ENCODE measurements at places on chromosomes 12 and 14.

- DNase-seq, result no peak
These were observed 1551.5 kb upstream of the SEL1L start for GRCh38 chr14:83085136-83085535.

DNA sequence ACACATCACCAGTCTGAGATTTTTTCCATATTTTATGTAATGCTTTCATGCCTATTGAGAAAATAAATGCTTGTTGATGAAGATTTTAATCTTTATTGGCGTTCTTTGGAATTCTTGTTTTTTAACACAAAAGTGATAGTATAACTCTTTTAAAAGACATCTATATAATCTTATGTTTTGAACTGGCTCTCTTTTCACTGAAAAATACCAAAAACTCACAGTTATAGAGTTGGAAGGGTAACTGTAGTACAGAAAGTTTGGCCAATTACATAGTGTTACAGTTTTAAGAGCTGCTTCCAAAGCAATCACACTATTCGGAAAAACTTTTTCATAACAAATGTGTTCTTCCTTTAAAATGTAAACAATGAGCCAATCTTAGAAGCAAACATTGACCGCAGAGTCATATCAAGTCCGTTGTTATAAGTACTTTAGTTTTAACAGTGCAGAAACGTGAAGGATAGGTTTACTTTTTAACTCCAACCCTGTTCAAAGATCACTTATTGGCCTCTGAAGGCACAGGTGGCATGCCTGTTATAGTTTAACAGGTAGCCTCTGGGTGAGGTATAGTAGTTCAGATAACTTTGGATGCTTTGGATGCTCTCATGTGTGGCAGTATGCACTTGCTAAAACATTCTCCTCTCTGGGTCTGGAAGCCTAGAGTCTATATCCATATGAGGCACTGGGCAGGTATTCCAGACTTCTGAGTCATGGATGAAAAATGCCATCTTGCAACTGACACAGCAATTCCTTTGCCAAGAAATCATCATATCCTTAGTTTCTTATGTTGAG is 12.1 kb upstream of the NTN4 start:
- peak; percentile 81 for DNase-seq

DNA sequence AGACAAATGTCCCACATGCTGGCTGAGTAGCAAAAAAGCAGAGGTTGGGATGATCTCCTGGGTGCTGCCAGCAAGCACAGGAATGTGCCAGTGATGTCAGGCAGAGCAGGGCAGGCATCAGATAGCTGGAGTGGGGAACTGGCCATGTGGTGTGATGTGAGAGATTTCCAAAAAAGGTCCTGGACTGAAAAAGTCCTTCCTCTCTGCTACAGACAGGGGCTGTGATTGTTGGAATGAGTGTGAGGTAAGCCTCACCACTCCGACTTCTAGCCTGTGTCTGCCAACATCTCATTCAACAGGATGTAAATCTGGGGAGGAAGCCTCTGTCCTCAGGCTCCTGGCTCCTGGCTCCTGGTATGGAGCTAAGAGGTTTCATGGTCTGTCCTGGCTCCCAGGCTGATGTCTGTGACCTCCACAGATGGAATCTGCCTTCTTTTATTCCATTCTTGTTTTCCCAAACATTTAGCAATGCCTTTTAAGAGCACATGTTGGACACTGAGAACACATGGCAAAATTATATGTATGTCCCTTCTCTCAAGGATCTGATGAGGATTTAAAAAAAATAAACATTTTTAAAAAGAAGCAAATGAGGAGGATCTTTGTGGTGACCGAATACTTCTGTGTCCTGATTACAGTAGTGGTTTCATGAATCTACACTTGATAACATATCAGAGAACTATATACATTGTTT is 50.1 kb upstream of the STK38L start:
- DNase-seq, result peak; percentile 87

- no peak for DNase-seq
These were observed 56.8 kb upstream of the CHST11 start for GRCh38 chr12:104399740-104400612.

DNA sequence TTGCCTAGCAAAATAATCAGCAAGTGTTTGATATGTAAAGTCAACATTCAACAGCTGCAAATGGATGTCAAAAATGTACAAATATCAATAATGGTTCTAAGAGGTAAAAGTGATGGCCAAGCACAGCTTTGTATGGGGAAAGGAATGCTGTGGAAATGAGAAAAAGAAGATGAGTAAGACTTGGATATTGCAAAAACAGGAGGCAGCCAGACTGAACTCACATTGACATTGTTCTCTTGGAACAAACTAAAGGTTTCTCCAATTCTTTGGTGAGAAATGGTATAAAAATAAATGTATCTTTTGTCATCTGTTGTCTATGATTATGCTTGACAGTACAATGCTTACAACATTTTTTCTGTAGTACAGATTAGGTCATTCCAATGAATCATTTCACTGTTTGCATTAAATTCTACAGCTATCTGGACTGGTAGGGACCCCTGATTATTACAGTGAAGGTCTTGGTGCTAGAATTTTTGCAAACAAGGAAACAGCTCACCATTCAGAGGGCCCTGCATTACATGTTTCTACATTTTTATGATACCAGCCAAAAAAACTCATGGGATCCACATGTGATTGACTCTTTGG is 465.7 kb downstream of the NOVA1 start:
- peak; percentile 59 for DNase-seq

DNA sequence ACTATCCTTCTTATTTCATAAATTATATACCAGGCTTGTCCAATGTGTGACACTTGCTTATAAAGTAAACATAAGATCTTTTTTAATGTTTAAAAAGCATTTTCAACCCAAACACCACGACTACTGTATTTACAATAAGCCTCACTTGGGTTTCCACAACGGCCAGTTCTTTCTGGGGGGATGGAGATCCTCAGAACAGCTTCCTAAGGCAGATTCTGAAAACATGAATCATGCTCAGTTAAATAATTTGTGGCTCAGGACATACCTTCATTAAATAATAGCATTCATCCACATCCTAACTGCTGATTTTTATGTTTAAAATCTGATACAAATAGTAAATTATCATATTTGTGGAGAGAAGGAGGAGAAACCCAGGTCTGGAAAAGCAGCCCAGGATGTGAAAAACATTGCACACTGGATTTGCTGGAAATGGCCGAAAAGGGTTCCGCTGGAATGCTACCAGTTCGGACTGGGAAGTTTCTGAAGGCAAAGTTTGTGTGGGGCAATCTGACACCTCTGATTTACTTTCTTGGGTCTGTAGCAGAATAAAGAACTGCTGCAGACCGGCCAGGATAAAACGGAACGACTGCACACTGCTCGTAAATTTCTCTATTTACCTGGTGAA is 597 bp downstream of the GLT8D2 start:
- DNase-seq, result peak; percentile 58

- no peak for DNase-seq
These were observed 41.4 kb upstream of the AMIGO2 start for GRCh38 chr12:47121146-47121545.

GRCh38 chr12:25051656-25052195 is 102.8 kb upstream of the BCAT1 start:
- DNase-seq, result no peak

All from fibroblast of mammary gland (primary cell).